Kidney tubule cell (primary cell): ENCODE measurements at places on chromosomes 2 and 18.

DNA sequence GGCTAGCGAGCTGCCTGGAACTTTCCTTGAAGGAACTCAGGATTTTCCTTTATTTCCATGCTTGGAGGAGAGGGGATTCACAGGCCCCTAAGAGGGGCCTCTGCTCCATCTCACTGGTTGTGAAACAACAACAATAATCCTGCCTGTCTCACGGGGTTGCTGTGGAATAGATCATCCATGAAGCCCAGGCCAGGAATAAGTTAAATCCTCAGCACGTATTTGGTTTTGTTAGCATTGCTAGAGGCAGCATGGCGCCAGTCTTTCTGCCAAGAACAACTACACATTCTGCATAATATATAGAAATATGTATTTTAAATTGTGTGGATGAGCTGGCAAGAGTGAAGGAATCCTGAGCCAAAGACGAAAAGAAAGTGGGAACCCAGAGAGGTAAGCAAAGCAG lies 80.8 kb upstream of the L3MBTL4 start:
- DNase-seq, result no peak

DNA sequence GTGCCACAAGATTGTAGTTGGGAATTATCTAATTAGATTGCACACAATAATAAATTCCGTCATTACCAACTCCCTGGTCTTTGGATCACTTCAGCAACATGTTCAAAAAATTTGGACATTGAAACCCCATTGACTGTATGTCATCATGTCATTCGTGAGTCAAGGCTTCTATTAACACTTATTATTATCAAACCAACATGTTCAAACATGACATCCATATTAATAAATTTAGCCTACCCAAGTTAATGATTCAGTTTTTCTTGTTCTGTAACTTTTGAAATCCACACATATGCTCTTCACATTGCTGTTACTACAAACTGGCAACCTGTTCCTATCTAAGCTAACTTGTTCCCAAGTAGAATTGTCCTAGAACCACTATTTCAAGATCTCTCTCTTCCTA lies 1142.7 kb upstream of the SLC39A10 start:
- no peak for DNase-seq

- DNase-seq, result no peak
Observed at GRCh38 chr2:24350826-24351626, 9.3 kb downstream of the ITSN2 start.

- DNase-seq, result no peak
Observed at GRCh38 chr2:206764673-206765241, 371 bp downstream of the MDH1B start.

- no peak for DNase-seq
Observed at GRCh38 chr2:240952496-240953246, 45.7 kb upstream of the SNED1 start.

DNA sequence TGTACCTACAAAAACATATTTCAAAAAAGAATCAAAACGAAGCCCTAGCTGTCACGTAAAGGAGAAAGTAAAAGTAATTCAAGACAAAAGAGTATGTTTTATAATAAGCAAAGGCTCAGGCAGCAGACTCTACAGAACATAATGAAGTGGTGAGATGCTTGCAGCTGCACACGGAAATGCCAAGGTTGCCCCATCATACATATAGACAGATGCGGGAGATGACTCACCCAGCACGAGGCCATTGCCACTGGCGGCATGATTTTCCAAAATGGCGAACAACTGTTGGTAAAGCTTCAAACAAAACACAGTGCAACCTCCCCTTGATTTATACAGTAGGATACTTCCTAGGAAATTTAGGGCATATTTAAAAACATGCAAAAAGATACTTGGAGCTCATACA lies 26.0 kb upstream of the C1QL2 start:
- DNase-seq, result no peak

GRCh38 chr2:6312367-6312766 lies 553.3 kb downstream of the CMPK2 start:
- DNase-seq, result no peak

- DNase-seq, result no peak
Observed at GRCh38 chr18:31652357-31652756, 32.0 kb downstream of the B4GALT6 start.

GRCh38 chr2:70467831-70468779 lies 85.5 kb downstream of the TGFA start:
- no peak for DNase-seq

GRCh38 chr18:55092166-55092565 lies 132.9 kb upstream of the CCDC68 start:
- no peak for DNase-seq

- DNase-seq, result no peak
Observed at GRCh38 chr18:3246635-3247239, 864 bp upstream of the MYL12A start.

DNA sequence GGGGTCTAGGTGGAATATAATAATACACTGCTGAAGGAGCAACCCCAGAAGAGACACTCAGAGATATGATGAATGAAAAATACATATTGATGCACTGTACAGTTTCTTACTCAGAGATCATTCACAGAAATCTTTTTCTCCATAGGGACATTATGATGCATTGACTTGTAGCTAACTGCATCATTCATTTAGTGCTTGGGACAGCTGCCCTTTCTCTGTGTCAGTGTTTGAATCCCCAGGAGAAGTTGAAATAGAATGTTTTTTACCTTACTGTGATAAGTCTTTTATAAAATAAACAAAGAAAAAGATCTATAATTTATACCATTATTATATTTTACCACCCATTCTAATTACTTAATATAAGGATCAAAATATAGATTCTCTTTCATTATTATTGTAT lies 91.7 kb upstream of the DSEL start:
- no peak for DNase-seq

- peak; percentile 30 for DNase-seq
Observed at GRCh38 chr2:38266382-38267061, 110.6 kb downstream of the ATL2 start.

DNA sequence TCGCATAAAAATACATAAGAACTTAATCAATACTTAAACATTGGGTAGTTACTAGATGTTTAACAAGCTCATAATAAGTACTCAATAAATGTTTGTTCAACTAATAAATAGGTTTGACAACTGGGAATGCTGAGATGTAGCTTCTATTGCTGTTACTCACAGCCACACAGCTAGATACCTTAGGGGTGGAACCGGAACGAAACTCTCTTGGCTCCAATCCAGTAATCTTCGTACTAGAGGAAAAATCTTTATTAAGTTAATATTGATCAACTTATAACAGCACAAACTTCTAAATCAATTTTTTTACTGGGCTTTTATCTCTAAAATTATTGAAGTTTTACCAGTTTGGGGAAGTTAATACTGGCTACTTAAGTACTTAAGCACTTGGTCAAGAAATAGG lies 247.8 kb downstream of the PAX3 start:
- DNase-seq, result peak; percentile 17

DNA sequence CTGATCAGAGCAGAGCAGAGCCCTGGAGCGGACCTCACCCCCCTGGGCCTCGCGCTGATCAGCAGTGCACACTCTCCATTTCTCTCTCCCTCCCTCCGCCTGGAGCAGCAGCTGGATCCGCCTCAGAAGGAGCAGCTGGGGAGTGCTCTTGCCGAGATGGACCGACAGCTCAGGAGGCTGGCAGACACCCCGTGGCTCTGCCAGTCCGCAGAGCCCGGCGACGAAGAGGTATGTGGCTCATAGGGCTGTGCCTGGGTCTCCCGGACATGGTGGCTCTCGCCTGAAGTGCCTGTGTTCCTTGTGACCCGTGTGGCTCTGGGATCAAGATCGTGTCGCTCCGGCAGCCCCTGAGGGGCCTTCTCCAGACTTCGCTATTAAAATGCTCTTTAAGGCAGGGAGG lies 102.5 kb downstream of the USP40 start:
- DNase-seq, result no peak

DNA sequence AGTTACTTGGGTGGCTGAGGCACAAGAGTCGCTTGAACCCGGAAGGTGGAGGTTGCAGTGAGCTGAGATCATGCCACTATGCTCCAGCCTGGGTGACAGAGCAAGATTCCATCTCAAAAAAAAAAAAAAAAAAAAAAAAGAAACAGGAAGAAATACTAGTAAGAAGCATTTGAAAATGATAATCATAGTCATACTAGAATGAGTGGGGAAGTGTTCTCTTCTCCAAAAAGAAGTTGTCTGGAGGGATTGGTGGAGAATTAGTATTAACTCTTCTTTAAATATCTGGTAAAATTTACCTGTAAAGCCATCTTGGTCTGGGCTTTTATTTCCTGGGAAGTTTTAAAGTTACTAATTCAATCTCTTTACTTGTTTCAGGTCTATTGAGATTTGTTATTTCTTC lies 131.8 kb downstream of the FAM210A start:
- no peak for DNase-seq

DNA sequence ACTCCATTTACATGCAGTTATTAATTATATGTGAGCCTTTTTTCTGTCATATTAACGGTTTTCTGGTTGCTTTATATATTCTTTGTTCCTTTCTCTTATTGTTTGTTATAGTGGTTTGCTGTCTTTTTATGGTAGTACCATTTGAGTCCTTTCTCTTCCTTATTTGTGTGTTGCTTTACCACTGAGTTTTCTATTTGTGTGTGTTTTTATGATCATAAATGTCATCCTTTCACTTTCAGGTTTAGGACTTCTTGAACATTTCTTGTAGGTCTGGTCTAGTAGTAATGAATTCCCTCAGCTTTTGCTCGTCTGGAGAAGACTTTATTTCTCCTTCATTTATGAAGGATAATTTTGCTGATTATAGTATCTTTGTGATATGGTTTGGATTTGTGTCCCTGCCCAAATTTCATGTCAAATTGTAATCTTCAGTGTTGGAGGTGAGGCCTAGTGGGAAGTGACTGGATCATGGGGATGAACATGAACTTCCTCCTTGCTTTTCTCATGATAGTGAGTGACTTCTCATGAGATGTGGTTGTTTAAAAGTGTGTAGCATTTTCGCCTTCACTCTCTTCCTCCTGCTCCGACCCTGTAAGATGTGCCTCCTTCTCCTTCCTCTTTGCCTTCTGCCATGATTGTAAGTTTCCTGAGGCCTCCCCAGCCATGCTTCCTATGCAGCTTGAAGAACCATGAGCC lies 11.5 kb downstream of the GCC2 start:
- no peak for DNase-seq

DNA sequence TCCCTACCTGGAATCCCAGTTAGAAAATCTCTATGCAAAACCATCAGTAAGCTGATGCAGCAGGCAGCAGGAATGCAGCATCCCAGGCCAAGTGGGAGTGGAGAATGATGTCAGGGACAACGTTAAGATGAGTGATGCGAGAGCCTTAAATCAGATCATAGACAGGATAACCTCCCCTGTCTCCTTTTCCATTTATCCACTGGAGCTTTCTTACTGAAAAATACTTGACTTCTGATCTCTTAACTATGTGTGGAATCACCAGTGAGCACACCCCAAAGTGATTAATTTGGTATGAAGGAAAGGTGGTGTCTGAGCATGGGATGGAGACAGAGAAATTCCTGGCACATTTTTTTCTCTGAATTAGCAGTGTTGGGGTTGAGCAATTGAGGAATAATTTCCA lies 98.0 kb downstream of the RND3 start:
- DNase-seq, result no peak

- DNase-seq, result no peak
Observed at GRCh38 chr18:10135302-10135926, 221.6 kb downstream of the VAPA start.

DNA sequence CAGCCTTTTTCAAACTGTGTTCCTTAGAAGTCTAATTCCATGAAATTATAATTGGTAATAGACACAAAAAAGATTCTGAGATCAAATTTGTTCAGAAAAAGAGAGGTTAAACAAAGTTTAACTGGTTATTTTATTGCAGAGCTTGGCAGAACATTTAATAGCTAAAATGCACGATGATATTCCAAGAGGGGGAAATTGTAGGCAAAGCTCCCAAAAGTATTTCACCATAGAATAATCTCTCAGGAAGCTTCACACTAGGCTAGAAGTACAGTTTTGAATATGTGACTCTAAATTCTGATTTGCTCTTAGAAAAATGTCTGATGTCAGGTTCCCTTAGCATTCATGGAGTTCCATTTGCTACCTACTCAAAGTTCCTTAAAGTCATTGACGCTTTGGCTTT lies 292.4 kb upstream of the SETBP1 start:
- DNase-seq, result no peak

- DNase-seq, result no peak
Observed at GRCh38 chr2:120042359-120042758, 29.5 kb downstream of the EPB41L5 start.

DNA sequence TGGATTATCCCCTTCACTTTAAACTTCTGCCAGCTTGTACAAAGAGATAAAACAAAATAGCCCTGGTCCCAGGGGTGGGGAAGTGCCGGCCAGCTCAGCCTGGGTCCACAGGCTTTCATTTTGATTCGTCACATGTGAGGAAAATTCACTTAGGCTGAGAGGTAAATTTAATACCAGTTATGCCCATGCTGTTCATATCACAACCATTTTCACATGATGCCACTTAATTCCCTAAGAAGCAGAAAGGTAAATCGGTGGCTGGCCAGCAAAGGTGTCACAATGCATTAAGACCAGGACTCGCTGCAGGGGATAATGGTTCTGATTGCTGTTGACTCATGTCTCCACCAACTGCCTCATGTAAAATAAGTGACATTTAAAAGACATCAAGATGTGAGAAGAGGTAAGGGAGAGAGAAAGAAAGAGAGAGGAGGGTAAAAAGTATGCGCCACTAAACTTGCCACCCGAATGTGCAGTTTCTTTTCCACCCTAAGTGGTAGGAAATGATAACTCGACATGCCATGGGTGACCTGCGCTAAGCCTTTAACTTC lies 261.0 kb upstream of the SIX3 start:
- DNase-seq, result no peak
